GM04503 (cell line): ENCODE measurements at places on chromosomes 7 and 10.
A peak's percentile ranks its signal among the peaks of the same experiment; 100 is the strongest.

DNA sequence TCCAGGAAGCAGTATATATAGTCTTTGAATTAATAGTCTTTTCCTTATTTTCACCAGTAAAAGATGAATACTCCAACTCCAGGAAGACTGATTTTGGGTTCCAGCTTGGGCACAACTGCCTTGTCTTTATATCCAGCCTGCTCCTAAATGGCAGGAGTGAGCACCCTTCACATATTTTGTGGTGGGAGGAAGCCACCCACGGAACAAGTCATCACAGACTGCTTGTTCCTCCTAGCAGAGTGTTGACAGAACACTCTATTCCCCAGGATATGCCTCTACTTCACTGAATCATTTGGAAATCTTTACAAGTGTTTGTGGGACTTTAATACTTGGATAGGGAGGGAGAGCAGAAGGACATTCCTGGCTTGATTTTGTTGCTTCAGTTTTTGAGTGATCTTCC is 31.7 kb downstream of the ITPRID1 start:
- no peak for DNase-seq

GRCh38 chr7:110442381-110442837 is 648.5 kb upstream of the LRRN3 start:
- DNase-seq: no peak

- DNase-seq: no peak
Measured at GRCh38 chr7:108367946-108368345, 88.3 kb downstream of the NRCAM start.

DNA sequence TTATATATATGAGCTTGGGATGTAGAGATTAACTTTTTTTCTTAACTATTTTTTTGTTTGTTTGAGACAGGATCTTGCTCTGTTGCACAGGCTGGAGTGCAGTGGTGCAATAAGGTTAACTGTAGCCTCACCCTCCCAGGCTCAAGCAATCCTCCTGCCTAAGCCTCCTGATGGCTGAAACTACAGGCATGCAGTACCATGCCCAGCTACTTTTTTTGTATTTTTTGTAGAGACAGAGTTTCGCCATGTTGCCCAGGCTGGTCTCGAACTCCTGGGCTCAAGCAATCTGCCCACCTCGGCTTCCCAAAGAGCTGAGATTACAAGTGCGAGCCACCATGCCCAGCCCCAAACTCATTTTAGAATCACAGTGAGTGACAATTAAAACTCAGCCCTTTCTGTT is 105.2 kb downstream of the CUBN start:
- no peak for DNase-seq

- DNase-seq: no peak
Measured at GRCh38 chr7:41643616-41644015, 59.3 kb downstream of the INHBA start.

- DNase-seq: no peak
Measured at GRCh38 chr7:131288450-131288849, 39.2 kb upstream of the MKLN1 start.

DNA sequence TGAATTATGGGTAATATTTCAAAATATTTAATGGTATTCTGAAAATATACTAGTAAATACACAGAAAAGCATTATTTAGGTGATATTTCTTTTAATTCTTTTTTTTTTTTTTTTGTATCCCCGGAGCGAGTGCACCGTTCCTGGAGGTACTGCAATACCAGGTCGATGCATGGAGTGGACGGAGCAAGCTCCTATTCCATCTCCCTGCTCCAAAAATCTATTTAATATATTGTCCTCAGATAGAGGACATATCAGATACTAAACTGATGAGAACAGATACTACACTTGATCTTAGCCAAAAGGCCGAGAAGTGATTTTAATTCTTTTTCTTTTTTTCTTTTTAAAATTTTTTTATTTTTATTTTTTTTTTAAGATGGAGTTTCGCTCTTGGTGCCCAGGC is 10.8 kb downstream of the BTRC start:
- no peak for DNase-seq

DNA sequence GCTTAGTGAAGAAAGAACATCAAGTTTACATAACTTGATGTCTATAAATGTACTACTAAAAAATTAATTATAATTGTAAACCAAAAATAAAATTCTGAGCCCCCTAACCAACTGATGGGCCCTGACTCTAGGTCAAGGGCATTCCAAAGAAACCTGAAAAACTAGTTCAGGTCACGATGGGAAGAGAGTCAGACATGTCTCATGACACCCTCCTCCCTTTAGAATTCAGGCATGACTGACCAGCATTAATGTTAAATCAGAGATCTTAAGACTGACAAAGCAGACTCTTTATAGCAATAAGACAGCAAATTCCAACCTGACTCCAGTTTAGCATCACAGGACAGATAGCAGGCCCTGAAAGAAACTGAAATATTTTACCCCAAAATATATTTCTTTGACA is 21.6 kb upstream of the OTUD1 start:
- no peak for DNase-seq

DNA sequence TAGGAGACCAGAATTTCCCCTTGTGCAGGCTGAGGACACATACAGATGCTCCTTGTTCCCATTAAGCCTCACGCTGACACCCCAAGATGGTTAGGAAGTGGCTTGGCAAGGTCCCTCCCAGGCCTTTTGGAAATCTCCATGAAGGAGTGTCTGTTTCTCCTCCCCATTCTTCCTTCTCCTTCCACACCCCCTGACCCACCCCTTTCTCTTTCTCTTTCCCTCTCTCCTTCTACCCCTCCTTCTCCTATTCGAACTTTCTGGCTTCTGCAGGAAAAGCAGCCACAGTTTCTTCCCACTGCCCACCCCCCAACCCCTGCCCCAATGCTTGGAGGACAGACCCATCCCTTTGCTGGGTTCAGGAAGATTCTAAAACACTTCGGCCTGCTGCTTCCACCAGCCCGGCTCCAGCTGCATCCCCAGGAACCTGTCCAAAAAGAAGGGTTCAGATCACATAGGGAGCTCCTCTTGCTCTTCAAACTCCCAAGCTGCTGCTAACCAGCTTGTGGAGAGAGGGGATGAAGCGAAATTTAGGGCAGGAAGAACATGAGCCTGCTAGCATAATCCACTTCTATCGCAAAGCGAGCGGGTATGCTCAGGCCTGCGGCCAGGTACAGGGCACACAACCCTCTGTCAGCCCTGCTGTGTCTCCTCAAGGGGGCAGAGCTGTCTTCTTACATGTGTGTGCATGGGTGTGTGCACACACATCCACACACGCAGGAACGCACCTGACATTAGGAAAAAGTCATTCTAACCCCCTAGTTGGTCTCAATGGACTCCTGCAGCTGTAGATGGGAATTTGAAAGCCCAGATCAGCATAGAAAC is 80.4 kb downstream of the PPP1R3C start:
- DNase-seq: no peak

DNA sequence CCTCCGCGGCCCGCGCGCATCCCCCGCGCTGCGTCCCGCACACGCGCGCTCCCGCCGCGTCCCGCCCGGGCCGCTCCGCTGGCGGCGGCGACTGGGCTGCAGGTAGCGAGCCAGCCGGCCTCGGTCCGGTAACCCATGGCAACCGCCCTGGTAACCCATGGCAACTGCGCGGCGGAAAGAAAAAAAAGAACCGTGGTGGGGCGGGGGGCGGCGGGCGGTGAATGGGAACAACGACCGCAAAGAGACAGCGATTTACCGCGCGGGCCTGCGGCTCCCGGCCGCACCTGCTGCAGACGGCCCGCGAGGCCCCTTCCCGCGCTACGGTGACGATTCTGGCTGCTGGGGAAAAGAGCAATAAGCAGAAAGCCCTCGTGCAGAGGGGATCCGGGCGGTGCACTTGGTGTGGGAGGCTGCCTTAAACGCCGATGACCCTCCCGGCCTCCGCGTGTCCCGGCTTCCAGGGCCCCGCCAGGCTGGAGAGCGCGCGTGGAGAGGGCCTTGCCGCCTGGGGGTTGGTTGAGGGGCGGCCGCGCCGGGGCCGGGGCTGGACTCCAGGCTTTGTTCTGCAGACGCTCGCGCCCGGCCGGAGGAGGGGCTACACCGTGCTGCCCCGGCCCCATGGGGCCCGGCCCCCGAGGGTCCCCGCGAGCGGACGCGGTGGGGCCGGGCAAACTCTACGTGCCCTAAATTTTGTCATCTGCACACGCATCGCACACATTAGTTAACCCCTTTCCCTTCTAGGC is 84.7 kb downstream of the SNX10 start:
- DNase-seq: no peak

- no peak for DNase-seq
Measured at GRCh38 chr10:27241010-27241651, 534 bp upstream of the ACBD5 start.

DNA sequence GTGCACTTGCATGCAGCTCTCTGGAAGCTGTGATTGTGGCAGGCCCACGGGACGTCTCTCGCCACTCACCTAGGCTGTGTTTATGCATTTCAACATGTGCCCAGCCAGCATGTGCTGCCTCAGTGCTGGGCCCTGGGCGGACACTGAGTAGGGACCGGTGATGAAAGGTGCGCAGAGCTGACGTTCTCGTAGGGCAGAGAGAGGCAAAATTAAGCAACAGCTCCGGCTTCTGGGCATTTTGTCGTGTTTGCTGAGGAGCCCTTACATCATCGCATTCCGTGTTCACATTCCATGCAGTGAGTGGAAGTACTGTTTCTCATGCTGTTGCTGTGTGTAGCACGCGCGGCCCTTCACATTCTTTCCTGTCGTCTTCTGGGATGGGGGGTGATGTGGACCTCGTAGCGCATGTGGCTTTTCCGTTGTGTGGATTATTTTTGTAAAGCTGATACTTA is 50.5 kb downstream of the PRF1 start:
- peak; percentile 92 for DNase-seq

DNA sequence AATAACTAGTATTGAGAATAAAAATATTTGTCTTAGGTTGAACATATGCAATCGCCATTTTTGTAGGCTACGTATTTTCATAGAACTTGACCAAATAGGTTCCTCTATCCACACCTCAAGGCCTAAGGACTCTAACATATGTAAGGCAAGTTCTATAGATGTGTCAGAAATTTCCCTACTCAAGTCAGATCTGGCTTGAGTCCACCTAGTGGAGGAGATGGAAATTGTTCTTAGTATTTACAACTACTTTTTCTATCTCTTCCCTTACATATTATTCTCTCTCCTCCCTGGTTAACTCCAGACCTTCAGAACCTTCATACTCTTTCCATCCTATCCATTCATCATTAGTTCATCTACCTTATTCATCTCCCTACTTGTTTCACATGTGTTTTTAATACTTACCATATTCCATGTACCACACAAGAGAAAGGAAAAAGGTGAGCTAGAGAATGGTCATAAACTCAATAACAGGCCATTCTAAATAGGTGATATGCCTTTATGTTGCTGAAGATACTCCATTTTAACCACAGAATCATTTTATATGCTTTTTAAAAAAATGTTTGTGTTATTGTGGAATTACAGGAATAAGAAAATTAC is 174.5 kb upstream of the HDAC9 start:
- DNase-seq: no peak

DNA sequence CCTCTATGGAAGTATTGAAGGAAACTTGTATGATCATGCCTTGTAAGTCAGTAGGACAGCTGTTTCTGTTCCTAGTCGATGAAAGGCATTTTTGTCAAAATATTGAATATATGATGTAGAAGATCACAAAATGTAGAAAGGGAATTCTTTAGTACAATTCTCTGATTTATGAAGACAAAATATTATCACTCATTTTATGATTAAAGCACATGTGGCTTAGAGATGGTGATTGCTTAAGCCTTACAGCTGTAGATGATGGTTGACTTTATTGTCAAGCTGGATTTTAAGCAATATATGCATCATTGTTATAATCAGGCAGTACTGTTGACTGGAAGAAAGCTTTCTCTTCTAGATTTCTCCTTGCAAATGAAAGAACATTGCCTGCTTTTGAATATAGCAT is 26.4 kb downstream of the MXI1 start:
- DNase-seq: no peak

- DNase-seq: no peak
Measured at GRCh38 chr10:102264371-102264770, 19.0 kb downstream of the GBF1 start.

- DNase-seq: no peak
Measured at GRCh38 chr7:132437730-132438129, 138.5 kb downstream of the PLXNA4 start.

- no peak for DNase-seq
Measured at GRCh38 chr10:97788552-97789442, 17.0 kb upstream of the SFRP5 start.

- no peak for DNase-seq
Measured at GRCh38 chr10:129780901-129781795, 182.9 kb downstream of the EBF3 start.

DNA sequence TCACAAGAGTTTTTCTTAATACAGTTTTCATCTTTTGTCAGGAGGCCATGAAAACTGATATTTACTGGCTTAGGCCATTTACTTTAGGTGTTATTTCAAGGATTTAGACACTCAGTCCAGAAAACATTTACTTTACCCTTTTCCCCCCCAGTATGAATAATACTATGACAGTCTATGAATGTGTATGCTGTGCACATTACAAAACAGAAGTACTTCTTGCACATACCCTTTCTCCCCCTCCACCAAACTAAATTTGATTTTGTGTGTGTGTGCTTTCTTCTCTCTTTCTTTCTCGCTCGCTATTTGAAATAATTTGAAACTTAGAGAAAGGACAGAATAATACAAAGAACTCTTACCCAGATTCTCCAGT is 41.3 kb downstream of the RBM33 start:
- DNase-seq: no peak

GRCh38 chr10:117175215-117175900 is 21.9 kb upstream of the KCNK18 start:
- no peak for DNase-seq

- DNase-seq: no peak
Measured at GRCh38 chr7:133830081-133830480, 297.1 kb upstream of the LRGUK start.

- no peak for DNase-seq
Measured at GRCh38 chr7:69204943-69205342, 393.3 kb upstream of the AUTS2 start.
